Activated CD4-positive, alpha-beta T cell treated with anti-CD3 and anti-CD28 coated beads, Interleukin-2, amount 10 ng/mL, durations not matched to agents 24 days and 14 days (primary cell): ENCODE measurements at places on chromosomes 11 and 22. TPM values are rescaled to one million over a fixed set of nuclear protein-coding genes. Genes with fewer than 3 reads are reported as not detected.

DNA sequence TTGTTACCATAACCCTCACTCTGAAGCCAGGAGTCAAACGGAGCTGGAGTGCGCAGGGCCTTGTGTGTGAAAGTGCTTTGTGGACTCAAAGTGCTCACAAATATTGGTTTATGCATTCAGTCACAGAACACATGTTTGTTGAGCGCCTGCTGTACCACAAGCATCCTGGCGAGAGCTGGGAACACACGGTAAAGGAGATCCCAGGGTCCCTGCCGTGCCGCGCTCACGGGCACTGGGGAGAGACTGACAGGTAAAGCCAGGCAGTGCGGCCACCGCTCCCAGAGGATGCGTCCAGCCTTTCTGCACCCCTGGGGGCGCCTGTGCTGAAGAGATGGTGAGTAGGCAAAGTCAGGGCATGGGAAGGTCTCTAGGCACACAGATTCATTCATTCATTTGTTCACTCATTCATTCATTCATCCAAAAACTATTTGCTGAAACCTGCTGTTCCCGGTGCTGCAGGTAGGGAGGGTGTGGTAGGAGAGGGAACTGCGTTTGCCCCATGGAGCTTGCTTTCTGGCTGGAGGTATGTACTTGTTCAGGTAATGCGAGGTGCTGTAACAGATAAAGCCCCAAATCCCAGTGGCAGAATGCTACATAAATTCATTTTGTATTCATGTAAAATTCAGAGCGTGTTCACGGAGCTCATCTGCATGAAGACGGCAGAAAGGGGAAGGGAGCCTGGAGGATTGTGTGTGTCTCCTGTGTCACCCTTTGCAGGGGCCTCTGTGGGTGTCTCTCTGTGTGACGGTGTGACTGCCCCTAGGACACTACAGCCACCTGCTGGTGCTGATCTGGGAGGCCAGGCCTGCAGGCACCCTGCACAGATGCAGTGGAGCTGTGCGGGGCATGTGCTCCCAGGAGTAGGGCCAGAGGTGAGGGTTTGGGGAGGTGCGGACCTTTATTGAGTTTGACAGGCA is 167.0 kb upstream of the B3GAT1 start:
- no peak for DNase-seq

- peak; percentile 94 for DNase-seq
Observed at GRCh38 chr22:36180038-36180880, 19.7 kb upstream of the APOL3 start.

DNA sequence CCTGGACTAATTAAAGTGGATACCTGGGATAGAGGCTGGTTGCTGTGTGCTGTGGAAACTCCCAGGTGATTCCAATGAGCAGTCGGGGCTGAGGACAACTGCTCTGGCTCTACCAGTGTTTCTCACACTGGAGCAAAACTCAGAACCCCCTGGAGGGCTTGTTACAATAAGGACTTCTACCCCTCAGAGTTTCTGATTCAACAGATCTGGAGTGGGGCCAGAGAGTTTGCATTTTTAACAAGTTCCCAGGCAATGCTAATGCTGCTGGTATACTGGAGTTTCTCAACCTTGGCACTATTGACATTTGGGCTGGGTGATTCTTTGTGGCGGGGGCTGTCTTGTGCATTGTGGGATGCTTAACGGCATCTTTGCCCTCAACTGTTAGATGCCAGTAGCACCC is 353.7 kb downstream of the MIAT start:
- DNase-seq, result no peak

- DNase-seq, result no peak
Observed at GRCh38 chr22:50211147-50211546, 10.3 kb downstream of the SELENOO start.

Gene AMOTL1
- total RNA-seq, result 5.4 and 5.9 TPM in 2 replicates

Gene EMID1
- not detected in 2 replicates for total RNA-seq

Gene CRYBB2
- not detected in 2 replicates for total RNA-seq
